ENCODE measurements at places on chromosomes 7 and 10.

DNA sequence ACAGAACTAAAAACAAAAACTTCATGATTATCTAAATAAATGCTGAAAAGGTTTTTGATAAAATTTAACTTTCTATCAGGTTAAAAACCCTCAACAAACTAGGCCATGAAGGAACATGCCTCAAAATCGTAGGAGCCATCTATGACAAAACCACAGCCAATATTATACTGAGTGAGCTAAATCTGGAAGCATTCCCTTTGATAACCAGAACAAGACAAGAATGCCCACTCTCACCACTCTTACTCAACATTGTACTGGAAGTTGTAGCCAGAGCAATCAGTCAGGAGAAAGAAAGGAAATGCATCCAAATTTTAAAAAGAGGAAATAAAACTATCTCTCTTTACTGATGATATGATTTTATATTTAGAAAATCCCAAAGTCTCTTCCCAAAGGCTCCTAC, 228.7 kb downstream of the CHRM2 start:
- no peak for DNase-seq

DNA sequence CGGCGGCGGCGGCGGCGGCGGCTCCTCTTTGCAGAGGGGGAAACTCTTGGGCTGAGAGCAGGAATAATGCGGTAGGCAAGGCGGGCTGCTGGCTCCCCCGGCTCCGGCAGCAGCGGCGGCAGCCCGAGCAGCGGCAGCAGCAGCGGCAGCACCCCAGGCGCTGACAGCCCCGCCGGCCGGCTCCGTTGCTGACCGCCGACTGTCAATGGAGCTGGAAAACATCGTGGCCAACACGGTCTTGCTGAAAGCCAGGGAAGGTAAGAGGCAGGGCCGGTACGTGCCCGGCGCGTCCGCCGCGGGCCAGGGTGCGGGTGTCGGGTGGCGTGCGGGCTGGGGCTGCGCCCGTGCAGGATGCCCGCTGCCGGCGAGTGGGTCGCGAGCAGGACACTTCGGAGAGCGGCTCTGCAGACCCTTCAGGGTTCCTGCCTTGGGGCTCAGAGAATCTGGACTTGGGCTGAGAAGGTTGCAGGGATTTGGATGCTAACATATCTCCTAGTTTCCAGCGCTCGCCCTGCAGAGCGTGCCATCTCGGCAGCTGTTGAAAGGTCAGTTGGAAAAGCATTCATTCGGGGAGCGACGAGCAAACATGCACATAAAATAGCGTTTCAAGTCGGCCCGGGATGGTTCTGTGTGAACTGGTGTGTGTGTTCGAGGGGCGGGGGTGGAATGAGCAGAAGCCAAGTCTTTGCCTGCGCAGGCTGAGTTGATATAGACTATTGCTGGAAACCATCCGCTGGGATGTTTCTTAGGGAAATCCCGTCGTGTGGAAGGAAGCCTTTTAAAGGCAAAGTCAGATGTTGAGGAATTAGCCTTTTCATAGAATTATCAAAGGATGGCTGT, 562 bp downstream of the GRK5 start:
- no peak for DNase-seq

GRCh38 chr7:1703871-1704810, 34.1 kb downstream of the ELFN1 start:
- no peak for DNase-seq

DNA sequence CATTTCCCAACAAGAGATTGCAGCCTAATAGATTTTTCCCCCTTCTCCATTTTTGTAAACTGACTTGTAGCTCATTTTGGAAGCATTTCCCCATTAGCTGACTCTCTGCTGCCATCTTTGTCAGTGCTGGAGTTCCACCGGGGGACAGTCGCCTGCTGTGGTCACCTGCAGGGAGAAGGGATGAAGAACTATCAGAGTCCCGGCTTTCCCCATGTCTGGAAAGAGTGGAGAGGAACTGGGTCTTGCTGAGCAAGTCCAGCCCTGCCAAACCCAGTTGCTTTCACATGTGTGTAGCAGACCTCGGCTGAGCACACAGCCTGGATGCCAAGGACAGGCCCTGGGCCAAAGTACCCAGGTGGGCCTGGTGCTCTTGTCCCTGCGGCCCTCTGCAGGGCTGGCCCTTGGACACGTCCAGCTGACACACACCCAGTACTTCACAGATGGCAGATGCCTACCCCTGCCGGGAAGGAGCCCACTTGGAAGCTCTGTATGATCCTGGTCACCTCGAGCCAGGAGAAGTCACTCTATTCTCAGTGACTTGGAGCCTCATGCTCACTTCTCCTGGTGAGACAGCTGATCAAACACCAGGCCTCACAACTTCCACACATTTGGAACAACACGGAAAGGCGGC, 157.3 kb upstream of the NPVF start:
- no peak for DNase-seq

- DNase-seq, result no peak
Observed at GRCh38 chr10:131778385-131778784, 122.4 kb upstream of the PPP2R2D start.

GRCh38 chr10:56662765-56663447, 301.8 kb upstream of the ZWINT start:
- no peak for DNase-seq

DNA sequence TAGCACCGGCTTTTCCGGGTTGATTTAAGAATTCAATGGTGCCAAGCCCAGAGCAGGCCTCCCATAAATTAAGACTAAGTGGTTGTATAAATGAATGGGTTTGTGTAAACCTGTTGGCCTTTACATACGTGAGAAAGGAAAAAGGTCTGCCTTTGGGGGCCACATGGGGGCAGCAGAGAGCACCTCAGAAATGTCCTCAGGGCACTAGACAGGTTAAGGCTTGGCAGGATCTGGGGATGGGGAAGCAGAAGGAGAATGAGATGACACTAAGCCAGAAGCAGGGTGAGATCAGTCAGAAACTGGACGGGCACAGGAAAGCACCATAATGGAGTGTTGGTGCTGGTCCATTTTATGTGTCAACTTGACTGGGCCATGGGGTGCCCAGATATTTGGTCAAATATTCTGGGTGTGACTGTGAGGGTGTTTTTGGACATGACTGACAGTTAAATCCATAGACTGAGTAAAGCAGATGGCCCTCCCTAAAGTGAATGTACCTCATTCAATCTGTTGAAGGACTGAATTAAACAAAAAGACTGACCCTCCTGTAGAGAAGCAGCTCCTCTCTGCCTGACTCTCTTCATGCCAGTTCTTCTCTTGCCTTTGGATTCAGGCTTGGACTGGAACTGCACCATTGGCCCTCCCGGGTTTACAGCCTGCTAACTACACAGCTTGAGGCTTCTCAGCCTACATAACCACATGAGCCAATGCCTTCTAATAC, 58.9 kb downstream of the FRMPD2 start:
- DNase-seq, result peak; percentile 53

DNA sequence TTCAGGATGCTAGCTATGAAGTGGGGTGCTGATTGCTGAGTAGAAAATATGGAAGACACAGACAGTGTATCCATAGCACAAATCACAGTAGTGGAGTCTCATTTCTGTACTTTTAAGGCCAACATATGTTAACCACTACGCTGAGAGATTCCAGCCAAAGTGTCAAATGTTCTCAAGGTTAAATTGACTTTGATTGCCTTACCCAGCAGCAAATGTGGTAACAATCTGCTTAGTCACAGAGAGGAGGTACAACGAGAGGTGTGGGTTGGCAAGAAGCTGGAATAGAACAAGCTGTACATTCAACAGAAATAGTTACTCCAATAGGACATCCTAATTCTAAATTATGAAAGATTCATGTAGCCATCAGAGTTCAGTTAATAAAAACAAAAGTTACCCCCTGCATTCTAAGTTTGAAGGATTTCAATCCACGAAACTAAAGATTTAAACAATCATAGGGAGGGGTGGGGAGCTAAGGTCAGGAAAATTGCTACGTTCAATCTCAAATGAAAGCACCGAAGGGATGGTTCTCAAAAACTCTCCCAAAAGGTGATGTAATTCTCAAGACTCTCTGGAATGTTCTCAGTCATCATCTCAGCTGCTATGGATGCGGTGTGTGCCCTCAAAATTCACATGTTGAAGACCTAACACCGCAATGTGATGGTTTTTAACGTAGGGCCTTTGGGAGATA, 137.0 kb downstream of the ETV1 start:
- no peak for DNase-seq

GRCh38 chr10:103708627-103709288, 146.6 kb downstream of the SH3PXD2A start:
- no peak for DNase-seq

- no peak for DNase-seq
Observed at GRCh38 chr10:24929056-24929544, 23.3 kb downstream of the PRTFDC1 start.

DNA sequence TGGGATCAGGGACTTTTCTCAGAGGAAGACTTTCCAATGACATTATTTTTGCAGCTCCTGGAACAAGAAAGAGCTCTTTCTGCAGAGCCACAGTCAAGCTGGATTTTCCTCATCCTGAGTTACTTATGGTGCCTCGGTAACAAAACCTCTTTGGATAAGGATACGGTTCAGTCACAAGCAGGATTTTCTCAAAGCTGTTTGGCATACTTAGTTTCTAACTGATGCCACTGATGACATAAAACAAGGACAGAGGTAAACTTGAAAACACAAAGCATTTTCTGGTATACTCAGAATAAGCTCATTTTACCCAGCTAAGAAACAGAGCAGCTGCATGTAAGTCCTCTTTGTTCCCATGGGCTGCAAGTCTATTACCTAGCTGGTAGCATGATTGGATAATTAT, 340.9 kb upstream of the MEOX2 start:
- no peak for DNase-seq

- no peak for DNase-seq
Observed at GRCh38 chr10:1154531-1155295, 98.5 kb downstream of the WDR37 start.

- DNase-seq, result no peak
Observed at GRCh38 chr10:96921655-96922054, 89.6 kb downstream of the LCOR start.

DNA sequence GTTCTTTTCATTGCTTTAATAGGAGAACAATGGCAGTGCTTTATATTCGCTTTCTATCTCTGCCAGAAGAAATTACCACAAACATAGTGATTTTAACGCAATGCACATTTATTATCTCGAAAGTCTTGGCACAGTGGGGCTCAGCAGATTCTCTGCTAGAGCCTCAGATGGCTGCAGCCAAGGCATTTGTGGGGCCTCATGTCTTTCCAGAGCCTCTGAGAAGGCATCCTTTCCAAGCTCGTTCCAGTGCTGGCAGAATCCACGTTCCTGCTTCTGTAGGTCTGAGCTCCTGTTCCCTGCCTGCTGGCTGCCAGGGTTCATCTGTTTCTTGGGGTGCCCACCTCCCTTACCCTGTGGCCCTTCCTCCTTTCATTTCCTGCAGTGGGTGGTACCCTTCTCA, 60.2 kb downstream of the LRRC18 start:
- no peak for DNase-seq

- DNase-seq, result no peak
Observed at GRCh38 chr10:91627344-91628102, 5.3 kb downstream of the PPP1R3C start.

Data from NCI-H1694 (cell line).